ENCODE measurements at places on chromosomes 2 and 18.

DNA sequence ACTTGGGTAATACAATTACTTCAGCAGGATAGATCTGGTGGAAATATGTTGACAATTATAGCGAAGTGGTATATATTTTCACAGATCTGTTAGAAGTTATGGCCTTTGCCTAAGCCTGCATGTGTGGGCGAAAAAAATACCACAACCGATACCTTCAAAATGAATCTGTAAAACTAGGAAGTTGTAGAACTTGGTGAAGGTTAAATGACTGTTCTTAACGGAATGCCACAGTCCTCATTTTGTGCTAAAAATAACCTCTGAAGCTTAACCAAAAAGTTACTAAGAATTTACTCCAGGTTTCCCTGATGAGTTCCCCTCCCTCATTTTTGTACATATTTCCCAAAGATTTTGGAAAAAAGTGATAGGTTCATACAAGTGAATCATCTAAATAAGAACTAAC lies 550.7 kb downstream of the THSD7B start:
- DNase-seq: no peak

DNA sequence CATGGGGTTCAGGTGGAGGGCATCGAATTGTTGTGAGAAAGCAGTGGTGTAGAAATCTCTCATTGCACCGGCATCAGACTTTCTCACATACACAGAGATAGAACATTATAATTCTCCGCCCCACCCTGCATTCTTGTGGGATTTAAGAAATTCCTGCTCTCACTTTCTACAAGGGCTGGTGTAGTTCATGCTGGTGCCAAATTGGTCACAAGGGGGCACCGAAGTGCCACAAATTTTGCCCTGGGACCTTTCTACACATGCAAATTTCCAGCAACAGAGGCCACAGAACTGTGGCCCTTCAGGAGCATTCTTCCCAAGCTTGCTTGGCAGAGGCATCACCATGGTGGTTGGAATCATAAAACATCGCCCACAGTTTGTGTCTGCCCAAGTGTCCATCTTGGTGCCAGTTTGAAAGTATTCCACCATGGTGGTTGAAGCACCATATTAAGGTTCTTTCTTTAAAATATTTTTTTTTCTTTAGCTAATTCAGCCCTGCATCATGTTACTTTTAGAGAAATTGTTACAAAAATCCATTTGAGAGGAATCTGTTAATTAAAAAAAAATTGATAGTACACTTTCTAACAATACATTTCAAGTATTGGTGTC lies 521.2 kb upstream of the FANCL start:
- DNase-seq: peak; percentile 29

- no peak for DNase-seq
Measured at GRCh38 chr2:316381-316780, 28.5 kb upstream of the ALKAL2 start.

- DNase-seq: no peak
Measured at GRCh38 chr2:19861813-19862212, 40.0 kb downstream of the TTC32 start.

- DNase-seq: no peak
Measured at GRCh38 chr18:61922435-61922834, 29.6 kb upstream of the RNF152 start.

Data from SK-N-SH (cell line).